ENCODE measurements at places on chromosomes 2 and 18.

DNA sequence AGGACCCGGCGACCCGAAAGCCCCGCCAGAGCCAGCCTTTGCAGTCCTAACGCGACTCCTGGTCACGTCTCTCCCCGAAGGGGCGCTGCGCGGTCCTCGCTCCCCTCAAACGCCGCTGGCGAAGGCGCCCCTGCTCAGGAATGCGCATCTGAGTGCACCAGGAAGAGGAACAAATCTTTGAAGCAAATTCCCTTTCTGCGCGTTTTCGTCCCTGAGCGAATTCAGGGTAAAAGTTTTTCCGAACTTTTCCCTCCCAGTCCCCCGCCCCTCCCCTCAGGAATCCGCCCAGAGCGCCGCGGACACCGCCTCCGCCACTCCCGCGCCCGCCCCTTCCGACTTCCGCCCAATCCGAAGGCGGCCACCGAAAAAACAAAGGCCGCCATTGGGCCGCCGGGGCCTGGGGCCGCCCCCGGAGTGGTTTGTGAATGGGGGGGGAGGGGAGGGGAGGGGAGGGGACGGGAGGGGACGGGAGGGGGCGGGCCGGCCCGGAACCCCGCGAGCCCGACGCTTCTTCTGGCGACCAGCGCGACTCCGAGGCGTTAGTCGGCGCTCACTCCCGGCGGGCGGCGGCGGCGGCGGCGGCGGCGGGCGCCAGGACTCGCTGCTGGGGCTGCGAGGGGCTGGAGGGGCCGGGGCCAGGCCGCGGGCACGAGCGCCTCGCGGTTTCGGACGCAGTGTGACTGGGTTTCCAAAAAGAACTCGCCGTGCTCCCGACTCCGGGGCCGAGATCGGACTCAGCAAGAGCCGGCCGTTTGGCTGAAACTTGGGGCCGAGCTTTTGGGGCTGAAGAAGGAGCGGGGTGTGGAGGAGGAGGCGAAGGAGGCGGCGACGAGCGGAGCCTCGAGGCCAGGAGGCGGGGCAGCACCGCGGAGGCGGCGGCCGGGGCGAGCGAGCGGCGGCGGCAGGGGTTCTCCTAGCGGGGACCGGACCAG lies at the start of gene FZD7:
Gene FZD7, plus strand, starts transcription at position 539 of the 932 bp plus-strand sequence. CDS start 793 bp downstream, outside the sequence.
- DNase-seq: peak; percentile 79

GRCh38 chr18:74790451-74790850 lies 192.8 kb downstream of the ZNF407 start:
- no peak for DNase-seq

DNA sequence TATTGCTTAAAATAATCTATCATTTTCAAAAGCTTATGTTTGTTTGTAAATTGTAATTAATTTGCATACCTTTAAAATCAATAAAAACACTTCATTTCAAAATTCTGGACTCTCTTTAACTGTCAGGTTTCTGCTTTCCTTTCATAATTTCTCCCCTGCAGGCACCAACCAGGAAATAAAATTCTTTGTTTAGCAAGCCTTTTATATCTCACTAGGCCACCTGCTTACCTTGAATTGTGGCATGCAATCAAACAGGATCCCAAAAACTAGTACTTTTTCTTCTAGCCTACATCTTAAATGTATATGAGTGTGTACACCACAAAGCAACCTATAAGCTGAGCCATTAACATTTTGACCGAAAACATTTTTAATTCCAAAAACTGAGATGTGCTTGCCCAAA lies 233.1 kb downstream of the NR4A2 start:
- no peak for DNase-seq

- no peak for DNase-seq
Observed at GRCh38 chr2:216765761-216766262, 70.5 kb upstream of the IGFBP5 start.

GRCh38 chr2:165793161-165793778 lies 777 bp downstream of the GALNT3 start:
- no peak for DNase-seq

DNA sequence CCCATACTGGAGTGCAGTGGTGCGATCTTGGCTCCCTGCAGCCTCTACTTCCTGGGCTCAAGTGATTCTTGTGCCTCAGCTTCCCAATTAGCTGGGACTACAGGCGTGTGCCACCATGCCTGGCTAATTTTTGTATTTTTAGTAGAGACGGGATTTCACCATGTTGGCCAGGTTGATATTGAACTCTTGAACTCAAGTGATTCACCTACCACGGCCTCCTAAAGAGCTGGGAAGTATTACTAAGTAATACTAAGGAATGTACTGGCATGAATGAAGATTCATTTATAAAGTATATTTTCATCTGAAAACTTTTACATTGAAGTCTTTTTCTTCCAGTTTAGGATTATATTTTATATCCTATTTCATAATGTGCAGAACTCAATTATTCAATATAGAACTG lies 38.1 kb downstream of the NUP35 start:
- DNase-seq: no peak

DNA sequence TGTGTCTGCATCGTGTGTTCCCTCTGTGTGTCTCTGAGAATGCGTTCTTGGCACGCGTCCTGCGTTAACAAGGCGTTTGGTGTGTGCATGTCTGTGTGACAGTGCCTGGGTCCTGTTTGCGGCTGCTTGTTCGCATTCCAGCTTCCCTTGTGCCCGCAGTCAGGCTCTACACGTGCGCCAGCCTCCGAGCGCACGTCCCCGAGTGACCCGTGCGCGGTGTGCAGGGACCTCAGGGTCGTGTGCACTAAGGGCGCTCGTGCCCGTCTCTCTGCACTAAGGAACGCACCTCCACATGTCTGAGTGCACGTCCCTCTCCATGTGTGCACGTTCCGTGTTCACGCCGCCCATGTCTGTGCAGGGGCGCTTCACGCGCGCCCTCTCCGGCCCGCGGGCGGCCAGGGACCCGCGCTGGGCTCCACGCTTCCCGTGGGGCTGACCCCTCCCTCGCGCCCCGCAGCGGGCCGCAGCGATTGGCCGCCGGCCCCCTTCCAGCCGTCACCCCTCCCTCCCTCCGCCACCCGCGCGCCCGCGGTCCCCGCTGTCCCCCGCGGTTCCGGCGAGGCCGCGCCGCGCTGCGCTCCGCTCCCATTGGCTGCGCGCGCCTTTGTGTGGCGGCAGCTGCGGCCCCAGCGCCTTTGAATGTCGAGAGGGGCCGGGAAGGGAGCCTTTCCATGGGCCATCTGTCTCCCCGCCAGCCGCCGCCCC lies 229.4 kb downstream of the HAUS1 start:
- DNase-seq: peak; percentile 34

DNA sequence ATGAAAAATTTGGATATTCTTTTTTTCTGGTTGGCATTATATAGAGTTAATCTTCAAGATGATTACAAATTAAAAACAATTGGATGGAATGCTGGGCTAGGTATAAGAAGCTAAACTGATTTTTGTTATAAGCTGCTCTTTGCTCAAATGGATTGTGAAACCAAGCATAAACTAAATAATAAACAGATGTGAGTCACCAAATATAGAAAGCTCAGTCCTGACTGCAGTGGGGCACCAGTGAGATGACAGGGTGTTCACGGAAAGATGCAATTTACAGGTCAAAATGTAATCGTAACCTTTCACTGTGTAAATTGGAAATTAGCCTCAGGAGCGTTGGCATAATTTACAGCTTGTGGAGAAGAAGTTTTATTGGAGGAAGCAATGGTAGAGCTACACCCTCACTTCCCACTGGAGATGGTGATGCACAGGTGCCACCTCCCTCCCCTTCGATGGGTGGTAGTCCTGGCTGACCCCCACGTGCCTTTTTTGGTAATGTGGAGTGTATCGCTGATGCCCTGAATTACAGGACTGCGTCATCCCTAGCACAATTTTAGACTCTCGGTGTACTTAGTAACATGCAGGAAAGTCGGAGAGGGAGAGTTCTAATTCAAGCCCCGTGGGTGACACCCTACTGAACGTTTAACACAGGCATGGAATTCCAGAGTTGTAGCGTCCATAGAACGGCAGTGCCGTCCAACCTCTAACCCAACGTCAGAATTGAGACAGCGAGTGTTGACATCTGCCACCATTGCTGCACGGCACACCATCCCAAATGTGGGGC lies 73.9 kb upstream of the NFATC1 start:
- DNase-seq: no peak

GRCh38 chr2:121002597-121002996 lies 266.9 kb downstream of the GLI2 start:
- no peak for DNase-seq

All from putamen (tissue), 1 donor.